ENCODE measurements at places on chromosomes 6 and 20.

GRCh38 chr20:5072756-5073659 lies 46.8 kb downstream of the PCNA start:
- DNase-seq = no peak

DNA sequence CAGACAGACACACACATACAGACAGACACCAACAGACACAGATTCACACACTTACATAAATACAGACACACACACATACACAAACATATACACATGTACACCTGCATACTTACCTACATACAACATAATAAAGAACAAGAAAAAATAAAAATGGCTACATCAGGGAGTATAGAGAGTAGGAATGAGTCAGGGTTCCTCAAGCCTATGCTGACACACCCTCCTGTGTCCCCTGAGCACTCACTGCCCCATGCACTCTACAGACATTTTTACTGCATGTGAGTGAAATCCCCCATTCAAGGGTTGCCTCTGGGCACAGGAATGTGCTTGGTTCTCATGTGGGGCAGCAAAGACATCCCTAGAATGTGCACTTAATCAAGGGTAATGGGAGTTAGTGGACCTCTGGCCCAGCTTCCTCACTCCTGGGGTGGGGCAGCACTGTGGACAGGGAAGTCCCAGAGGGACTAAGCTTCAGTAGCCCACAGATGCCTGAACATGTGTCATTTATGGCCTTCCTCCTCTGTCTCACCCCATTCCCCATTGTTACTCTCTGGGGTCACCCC lies 185.9 kb upstream of the FOXA2 start:
- no peak for DNase-seq

- no peak for DNase-seq
Observed at GRCh38 chr20:51237278-51237677, 214.4 kb upstream of the KCNG1 start.

DNA sequence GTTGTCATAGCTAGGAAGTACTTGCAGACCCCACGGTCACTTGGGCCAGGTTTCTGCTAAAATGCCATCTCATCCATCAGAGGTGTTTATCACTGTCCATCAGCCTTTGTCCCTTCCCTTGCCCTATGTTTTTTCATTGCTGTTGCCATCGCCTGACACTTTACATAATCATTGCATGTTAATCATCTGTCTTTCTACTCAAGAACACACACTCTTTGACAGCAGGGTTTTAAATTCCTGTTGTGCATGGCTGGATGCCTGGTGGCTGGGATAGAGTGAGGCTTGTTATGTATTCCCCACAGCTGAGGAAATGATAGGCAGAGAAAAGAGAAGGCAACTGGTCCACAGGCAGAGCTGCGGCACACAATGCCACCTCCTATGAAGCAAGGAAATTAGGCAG lies 11.7 kb upstream of the C6orf118 start:
- no peak for DNase-seq

DNA sequence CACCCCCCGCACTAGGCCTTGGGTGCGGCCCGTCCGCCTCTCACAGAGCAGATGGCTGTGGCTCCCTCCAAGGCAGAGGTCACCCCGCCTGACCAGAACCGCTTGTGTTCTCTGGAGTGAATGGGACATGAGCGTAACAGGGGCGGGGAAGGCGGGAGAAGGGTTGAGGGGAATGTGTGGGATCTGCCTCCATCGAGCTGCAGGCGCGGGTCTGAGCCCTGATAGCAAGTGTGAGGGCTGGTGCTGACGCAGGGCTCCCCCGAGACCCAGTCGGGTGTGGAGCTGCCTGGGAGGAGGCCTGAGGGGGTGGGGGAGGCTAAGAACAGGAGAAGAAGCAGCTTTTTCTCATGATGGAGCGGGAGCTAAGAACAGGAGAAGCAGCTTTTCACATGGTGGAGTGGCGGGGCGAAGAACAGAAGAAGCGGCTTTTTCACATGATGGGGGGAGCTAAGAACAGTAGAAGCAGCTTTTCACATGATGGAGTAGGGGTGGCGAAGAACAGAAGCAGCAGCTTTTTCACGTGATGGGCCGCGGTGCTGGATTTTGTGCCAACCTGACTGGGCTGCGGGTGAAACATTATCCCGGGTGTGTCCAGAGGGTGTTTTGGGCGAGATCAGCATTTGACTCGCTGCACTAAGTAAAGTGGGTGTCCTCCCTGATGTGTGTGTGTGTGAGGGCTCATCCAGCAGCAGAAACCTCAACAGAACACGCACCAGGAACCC lies 169.3 kb downstream of the TTLL2 start:
- no peak for DNase-seq

DNA sequence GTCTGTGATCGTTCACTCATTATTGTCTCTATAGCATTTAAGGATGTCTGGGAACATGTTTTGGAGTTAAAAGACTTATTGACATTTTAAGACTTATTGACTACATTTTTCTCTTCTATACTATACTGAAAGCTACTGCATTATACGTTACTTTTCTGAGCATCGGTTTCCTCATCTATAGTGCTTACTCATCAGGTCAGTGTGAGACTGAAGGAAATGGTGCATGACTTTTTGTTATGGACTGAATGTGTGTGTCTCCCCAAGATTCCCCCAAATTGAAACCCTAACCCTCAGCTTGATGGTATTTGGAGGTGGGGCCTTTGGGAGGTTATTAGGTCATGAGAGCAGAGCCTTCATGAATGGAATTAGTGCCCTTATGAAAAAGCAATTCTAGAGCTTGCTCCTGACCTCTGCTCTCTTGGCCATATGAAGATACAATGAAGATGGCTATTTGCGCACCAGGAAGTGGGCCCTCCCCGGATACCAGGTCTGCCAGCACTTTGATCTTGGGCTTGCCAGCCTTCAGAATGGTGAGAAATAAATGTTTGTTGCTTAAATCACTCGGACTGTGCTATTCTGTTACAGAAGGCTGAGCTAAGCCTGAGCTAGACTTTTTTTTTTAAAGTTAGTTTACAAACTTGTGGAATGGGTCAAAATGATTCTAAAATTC lies 243.7 kb upstream of the RREB1 start:
- DNase-seq = no peak

GRCh38 chr6:32194825-32195651 lies 2.6 kb upstream of the GPSM3 start:
- no peak for DNase-seq

DNA sequence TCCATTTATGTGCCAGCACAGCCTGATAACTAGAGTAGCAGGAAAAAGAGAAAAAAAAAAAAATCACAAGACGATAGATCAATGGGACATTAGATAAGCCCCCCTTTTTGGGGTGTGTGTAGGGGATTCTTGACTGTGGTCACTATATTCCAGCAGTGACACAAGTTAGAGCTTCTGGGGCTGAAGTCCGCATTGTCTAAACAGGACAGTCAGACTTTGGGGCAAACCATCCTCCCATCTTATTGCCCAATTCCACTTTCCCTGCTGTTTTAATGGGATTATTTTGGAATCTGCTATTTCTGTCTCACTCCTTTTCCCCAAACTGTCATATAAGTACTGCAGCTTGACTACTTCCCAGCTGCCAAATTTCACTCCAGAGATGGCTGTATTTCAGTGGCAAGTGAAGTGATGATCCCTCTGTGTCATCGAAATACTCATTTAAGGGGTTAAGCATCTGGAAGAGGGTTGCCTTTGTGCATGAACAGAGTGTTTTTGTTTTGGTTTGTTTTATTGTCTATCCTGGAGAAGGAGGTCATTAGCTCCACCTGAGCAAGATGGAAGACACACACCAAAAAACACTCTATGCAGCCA lies 182.5 kb downstream of the ATXN1 start:
- no peak for DNase-seq

GRCh38 chr6:151869345-151869744 lies 61.9 kb downstream of the ESR1 start:
- no peak for DNase-seq

- DNase-seq = no peak
Observed at GRCh38 chr6:134429861-134430380, 112.0 kb upstream of the SGK1 start.

DNA sequence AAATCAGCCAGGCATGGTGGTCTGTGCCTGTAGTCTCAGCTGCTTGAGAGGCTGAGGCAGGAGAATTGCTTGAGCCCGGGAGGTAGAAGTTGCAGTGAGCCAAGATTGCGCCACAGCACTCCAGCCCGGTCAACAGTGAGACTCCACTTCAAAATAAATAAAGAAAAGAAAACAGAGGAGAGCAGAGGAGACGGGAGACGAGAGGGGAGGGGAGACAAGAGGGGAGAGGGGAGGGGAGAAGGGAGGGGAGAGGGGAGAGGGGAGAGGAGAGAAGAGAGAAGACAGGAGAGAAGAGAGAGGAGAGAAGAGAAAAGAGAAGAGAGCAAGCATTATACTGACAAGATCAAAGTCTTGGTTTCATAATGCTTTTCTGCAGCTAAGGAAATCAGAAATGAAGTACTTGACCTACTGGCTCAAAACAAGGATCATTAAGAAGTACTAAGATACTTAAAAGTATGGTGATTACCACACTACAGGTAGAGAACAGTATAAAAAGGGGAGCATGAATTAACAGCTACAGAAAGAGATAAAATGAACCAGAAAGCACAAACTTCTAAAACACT lies 30.5 kb downstream of the FAM8A1 start:
- no peak for DNase-seq

DNA sequence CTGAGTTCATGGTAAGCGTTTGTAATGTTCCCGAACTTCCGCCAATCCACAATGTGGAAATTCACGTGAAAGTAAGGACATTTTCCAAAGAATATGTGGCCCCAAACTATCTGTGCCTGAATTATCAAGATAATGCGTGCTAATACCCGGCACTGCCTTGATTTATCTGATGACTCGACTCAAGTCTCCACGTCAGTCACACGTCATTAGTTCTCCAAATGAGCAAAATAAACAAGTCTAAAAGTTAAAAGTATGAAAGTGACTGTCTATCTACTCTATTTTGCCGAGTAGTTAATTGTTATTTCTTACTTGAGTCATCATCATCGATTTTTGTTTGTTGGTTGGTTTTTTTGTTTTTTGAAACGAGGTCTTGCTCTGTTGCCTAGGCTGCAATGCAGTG lies 21.7 kb upstream of the FOXC1 start:
- DNase-seq = no peak

DNA sequence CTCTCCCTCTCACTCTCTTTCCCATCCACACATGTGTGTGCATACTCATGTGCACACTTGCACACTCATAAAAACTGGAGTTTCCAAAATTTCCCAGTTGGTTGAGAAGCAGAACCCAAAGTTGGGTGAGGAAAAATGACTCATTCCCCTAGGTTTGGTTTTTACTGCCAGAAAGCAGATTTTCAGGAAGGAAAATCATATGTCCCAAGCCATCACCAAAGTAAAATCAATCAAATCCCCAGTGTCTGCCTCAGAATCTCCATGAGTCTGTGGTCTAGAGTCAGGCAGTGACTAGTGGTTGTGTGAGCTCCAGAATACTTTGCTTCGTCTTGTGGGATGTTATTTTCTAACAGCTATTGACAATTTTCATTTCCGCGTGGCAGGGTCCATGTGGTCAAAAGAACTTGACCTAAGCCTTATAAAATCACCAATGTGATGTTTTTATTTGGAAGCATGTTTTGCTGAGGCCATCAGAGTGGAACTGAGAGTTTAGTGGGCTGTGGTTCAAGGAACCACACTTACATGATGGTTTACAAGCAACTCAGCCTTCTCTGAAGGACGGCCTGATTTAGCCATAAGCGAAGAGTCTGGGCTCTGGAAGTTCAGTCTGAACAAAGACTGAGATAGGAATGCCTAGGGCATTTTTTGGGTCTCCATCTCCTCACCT lies 81.9 kb upstream of the CCN6 start:
- no peak for DNase-seq

GRCh38 chr20:4973330-4974097 lies 27.8 kb downstream of the SLC23A2 start:
- no peak for DNase-seq

DNA sequence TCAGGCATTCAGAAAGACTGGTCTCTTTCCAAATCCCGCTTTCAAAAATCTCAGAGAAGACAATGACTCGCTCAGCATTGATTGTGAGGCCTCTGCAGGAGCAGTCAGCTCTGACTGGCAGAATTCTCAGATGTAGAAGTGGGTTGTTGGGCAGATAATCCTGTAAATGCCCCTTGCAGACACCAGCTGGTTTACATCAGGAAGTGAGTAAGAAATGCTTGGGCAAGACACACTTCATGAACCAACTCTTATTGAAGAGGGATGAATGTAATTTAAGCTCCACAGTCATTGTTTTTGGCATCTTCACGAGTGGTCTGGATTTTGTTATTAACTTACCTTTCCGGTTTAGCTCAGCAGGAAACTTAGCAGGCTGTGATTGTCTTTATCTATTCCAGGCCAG lies 166.6 kb downstream of the PLCB4 start:
- no peak for DNase-seq

- no peak for DNase-seq
Observed at GRCh38 chr6:151338651-151339200, 52.6 kb downstream of the ZBTB2 start.

GRCh38 chr6:111759331-111759835 lies 113.9 kb downstream of the FYN start:
- DNase-seq = no peak

DNA sequence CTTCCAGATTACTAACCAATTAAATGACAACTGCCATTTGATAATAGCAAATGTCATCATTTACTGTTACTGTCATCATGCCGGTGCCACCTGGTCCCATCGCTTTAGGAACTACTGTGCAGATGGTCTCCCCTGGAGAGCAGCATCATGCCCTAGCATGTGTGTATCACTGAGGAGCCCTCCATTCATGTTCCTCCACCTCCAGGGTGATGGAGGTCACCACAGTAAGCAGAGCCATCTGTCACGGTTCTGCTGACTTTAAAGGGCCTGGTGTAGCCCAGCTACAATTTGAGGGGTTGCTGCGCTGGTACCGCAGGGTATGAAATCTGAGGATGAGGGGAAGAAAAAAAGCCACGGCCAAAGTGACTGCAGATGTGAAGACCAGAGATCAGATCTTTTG lies 118.8 kb upstream of the KCNK16 start:
- no peak for DNase-seq

DNA sequence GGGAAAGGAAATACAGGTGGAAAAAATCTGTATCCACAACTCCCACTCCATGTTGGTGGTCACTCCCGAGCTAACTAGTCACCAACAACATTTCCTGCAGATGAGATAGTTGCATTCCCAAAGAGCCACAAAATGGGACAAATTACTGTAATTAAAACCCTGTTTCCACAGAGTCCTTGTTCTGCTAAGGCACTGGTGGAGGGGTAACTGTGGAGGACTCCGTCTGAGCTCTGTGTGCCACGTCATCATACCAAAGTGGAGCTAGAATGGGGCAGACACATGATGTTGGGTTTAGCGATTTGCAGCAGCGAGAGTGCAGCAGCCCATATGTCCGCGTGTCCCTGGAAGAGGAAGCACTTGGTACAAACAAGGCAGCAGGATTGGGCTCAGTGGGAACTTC lies 172.5 kb upstream of the KCNK16 start:
- DNase-seq = no peak
